ENCODE measurements at places on chromosomes 6 and 20.

DNA sequence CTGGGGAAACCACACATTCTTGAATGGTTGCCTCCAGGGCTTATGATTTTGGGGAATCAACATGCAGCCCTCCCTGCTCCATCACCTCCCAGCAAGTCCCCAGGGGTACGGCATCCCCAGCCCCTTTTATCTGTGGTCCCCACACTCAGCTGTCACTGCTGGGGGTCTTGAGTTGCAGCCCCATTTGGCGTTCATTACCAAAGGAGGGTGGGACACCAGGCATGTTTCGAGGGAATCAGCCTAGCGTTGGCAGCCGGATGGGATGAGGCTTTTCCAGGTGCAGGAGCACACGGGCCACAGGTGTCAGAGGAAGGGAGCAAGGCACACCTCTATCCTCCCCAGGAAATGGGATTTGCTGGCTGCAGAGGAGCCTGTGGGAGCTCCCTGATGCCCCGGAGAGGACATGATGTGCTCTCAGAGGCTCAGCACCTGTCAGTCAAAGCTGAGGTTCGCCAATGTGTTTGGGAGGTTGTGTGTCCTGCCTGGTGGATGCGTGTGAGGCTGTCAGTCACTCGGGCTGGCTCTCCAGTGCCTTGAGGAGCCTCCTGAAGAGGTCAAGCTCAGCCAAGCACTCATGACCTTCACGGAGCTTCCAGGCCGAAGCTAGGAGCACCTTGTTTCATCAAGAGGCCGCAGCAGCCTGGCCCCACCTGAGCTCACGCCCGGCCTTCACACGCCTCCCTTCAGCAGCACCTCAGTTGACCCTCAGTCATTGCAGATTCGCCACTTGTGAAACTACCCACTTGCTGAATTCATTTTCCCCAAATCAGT is 95.0 kb downstream of the ERMARD start:
- DNase-seq = no peak

GRCh38 chr6:15876406-15876805 is 213.6 kb upstream of the DTNBP1 start:
- no peak for DNase-seq

GRCh38 chr6:10478187-10479040 is 42.7 kb upstream of the GCNT2 start:
- DNase-seq = peak; percentile 36

DNA sequence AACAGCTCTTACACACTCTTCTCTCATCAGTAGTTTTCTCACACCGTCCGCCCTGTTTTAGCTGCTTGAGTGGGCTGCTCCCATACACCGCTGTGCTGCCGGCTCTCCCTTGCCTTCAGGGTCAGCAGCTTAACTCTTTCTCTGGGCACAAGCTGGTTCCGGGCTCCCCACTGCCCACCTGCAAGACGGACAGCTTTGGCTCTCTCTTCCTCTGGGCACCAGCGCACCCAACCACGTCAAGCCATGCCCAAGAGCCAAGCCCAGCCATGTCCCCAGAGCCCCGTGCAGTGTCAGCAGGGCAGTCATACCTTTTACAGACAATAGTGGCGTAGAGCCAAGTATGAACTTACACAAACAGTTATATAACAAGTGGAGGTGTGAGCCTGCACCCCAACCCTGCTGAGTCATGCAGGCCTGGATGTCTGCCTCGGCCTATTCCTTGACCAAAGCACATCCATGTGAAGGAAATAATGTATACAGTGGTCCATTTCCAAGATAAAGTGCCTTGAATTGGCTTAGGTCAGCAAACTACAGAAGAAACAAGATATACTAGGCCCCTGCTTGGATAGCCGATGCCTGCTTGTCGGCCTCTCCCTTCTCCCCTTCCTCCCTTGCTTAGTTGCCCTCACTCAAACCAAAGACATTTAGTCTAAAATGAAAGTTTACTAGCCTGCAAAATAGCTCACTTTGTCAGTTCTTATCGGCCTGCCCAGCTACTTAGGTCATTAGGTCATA is 89.3 kb downstream of the JPH2 start:
- DNase-seq = no peak

GRCh38 chr20:50625986-50626677 is 65.2 kb downstream of the RIPOR3 start:
- DNase-seq = no peak

DNA sequence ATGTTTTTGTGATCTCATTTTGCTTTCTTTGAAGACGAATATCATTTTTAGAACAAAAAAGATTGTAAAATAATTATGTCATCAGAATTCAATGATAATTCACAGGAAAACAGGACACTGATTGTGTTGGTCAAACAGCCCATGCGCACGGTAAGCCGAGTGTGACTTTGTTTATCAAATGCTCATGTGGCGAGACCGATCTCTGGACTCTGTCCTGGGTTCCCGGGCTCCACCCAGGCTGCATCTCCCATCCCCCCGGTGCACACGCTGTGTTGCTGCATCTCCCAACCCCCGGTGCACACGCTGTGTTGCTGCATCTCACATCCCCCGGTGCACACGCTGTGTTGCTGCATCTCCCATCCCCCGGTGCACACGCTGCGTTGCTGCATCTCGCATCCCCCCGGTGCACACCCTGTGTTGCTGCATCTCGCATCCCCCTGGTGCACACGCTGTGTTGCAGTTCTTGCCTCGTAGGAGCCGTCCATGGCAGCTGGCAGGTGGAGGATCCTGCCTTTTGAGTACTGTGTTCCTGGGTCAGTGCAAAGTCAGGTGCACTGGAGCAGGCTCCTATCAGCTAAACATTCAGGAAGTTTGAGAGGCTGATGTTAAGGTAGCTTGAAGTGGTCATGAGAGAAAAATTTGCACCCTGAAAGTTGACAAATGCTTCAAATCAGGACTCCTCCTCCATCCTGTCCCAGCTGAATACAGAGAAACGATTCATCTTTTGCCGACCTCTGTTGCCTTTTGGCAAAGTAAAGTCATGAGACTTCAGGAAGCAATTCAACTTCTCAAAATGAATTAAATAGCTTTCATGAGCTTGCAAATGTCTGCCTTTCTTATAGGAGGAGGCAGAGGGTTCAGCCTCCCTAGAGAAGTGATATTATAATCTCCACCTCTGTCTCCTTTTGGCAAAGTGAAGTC is 77.1 kb upstream of the FRMD1 start:
- DNase-seq = no peak

GRCh38 chr6:32825966-32826365 is 9.2 kb upstream of the HLA-DOB start:
- no peak for DNase-seq

- no peak for DNase-seq
Observed at GRCh38 chr6:137122612-137123011, 50.8 kb downstream of the IL22RA2 start.

GRCh38 chr6:72559555-72559954 is 62.3 kb upstream of the KCNQ5 start:
- no peak for DNase-seq

DNA sequence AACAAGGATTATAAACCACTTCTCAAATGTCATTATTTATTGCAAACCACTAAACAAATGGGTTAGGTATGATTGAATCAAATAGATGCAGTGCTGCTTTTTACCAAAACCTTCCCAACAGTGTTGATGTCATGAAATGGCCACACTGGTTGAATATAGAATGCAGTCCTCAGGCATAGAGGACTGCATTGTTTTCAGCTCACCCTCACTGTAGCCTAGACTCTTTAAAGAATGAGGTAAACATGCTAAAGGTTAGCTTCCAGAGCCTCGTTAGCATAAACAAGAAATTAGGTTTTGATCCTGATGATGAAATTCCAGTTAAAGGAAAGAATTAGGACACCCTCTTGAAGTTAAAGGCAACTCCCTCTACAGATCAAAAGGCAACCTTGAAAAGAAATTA is 224.3 kb downstream of the ALDH8A1 start:
- DNase-seq = no peak

- no peak for DNase-seq
Observed at GRCh38 chr6:47633141-47633540, 65.2 kb upstream of the ADGRF4 start.

GRCh38 chr6:72939004-72939403 is 286.3 kb downstream of the KHDC1L start:
- DNase-seq = no peak

GRCh38 chr6:12371641-12372146 is 81.5 kb downstream of the EDN1 start:
- DNase-seq = no peak

DNA sequence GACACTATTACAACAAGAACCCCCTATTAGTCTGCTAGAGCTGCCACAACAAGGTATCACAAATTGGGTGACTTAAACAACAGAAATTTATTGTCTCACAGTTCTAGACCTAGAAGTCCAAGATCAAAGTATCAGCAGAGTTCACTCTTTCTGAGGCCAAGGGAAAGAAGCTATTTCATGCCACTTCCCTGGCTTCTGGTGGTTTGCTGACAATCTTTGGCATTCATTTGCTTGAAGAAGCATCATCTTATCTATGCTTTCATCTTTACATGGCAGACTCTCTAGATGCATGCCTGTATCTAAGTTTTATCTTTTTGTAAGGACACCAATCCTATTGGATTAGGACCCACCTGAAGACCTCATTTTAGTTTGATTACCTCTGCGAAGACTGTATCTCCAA is 296.8 kb upstream of the MARCKS start:
- no peak for DNase-seq

DNA sequence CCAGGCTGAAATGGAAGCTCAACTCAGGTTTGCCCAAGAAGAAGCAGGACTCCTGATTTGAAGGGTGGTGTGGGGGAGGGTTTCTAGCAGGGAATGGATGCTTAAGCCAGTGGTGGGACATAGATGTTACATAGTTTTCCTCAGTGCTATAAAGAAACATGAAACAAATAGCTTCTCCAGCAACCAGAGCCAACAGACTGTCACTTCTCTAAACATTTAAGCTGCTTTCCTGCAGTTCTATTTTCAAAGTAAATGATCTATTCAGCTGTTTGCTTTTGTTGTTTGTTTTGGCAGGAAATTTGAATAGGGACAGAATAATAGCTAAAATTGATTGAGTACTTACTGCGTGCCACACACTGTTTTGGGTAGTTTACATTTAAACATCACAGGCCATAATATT is 169.0 kb downstream of the UST start:
- no peak for DNase-seq

DNA sequence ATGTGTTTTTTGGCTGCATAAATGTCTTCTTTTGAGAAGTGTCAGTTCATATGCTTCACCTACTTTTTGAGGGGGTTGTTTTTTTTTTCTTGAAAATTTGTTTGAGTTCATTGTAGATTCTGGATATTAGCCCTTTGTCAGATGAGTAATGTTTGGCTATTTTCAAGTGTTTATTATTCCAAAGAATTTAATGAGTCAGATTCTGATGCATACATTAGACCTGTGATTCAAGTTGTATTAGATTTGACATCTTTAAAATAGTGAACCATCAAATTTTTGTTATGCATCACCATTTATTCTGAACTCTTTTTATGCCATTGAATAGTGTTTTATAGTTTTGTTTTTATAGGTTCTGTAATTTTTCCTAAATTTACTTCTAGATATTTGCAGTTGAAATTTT is 319.3 kb downstream of the PKHD1 start:
- no peak for DNase-seq

GRCh38 chr6:44250067-44250717 is 3.3 kb downstream of the HSP90AB1 start:
- no peak for DNase-seq

DNA sequence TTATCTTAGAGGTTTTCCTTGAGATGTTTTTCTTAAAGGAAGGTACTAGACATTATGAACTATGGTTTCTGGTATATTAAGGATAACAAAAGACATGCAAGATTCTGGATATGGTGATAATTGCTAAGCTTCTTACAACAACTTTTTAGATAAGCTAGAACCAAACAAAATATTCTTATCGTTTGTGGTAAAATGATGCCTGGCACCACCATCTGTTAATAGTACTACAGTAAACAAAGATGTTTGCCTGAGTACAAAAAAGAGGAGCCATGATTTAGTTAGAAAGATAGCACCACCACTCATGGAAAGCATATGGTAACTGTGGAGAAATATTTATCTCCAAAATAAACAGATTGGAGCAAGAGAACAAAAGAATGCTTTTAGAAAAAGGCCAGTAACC is 747.3 kb downstream of the COL12A1 start:
- DNase-seq = no peak

GRCh38 chr6:33634946-33635345 is 13.8 kb downstream of the ITPR3 start:
- no peak for DNase-seq

DNA sequence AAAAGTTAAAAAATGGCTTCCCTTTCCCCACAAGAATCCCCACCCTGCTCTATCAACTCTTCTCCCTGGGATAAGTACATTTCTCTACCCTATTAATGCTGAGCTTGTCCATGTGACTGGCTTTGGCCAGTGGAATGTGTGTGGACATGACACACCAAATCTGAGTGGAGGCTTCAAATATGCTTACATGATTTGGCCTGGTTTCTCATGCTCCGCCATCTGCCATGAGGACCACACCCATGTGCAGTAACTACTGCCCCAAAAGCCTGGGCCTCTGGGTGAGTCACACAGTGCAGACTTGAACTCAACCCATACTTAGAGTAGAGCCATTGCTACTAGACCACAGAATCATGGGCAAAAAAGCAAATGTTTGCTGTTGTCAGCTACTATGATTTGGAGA is 65.4 kb downstream of the PRND start:
- DNase-seq = peak; percentile 31

DNA sequence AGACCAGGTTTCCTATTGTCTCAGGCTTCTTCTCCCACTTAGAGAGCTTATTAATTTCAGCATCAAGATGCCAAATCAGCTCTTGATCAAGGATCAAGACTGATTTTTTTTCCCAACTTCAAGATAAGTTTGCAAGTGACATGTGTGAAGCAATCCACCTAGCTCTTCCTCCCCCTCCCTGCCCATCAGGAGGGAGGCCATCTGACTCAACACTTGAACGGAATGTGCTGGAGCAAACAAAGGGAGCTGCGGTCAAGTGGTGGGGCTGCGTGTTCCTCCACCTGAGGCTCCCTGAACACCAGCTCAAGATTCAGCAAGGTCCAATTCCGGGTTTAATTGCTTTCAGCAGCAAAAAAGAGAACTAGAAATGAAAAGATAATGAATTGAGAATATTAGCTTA is 38.7 kb downstream of the TTI1 start:
- no peak for DNase-seq

GRCh38 chr6:43299338-43300293 is 1.6 kb downstream of the SLC22A7 start:
- no peak for DNase-seq

GRCh38 chr6:83198486-83199172 is 5.5 kb downstream of the RWDD2A start:
- DNase-seq = no peak
